ENCODE measurements at places on chromosomes 6 and 20.
A peak's percentile ranks its signal among the peaks of the same experiment; 100 is the strongest.

DNA sequence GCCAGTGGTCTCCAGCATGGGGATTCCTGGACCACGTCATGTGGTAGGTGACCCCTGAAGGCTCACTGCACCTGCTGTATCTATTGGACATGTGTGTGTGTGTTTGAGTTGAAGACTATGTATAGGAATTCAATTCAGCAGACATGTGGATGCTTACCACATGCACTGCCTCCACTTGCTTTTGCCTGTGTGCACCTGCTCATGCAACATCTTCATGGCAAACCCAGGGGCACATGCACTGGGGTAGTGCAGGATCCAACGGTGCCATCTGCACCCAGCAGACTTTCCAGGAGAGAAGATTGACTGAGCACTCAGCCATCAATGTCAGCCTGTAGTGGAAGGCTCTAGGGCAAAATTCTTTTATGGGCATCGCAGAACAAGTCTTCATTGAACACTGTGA lies 299.4 kb downstream of the CDH26 start:
- no peak for DNase-seq

DNA sequence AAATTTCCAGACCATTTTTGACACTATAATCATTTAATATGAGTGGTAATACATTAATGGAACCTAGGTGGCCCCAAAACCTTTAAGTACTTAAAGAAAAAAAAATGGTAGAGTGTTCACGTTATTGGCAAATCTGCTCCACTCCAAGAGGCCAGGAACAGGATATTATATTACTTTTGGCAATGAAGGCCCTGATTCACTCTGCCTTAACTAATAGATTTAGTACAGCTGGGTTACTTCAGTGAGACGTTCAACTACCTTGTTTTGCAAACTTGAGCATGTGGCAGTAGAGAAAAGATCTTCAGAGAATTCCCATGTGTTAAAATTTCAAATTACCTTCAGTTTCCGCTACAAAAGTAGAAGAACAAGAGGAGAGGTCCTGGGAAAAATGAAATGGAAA lies 12.8 kb downstream of the ADNP start:
- no peak for DNase-seq

- DNase-seq, result no peak
Measured at GRCh38 chr20:56187534-56188165, 60.9 kb upstream of the MC3R start.

DNA sequence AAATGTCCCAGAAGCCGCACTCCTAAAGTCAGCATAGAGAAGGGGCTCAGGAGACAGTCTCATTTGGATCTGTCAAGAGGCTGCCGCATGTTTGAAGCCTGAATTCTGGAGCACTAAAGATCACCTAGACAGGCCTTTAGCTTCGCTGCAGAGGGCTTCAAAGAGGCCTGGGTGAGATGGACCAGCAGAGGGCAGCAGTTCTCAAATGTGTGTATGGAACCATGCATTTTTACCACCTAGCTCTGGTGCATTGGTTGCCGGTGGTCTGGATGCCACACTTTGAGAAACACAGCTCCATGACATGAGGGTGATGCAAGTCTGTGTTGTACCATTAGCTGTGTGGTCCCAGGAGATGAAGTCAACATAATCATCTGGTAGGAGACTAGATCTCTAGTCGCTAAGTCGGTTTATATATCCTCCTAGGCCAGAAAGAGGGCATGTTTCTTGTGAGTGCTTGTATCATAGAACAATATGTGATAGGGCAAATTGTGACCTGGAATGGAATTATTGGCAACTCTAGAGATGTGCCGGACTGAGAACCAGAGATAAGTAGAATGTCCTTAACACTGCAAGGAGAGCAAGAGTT lies 64.8 kb downstream of the KIAA0319 start:
- peak; percentile 59 for DNase-seq

DNA sequence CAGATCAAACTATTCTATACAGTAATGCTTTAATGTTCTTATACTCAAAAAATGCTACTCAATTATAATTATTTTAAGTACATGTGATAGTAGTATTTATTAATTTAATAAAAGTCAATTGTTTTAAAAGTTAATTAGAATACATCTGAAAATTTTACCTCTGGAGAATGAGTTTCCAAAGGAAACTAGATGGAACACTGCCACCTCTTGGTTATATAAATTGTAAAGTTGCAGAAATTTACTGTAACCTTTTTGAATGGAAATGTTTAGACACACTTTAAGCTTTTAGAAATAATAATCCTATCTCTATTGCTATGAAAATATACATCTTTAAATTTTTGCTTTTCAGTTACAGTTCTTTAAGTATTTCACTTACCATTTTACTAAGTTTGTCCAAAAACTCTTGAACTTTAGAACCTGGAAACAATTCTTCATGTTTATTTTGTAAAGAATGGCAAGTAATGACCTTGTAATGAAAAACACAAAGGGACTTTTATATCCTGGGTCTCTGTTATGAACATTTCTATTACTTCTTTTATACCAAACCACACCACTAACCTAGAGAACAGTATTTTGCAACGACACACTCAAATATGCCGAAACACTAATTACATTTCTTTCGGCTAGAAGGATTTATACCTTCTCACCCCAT lies 10.9 kb upstream of the BMP5 start:
- no peak for DNase-seq

- no peak for DNase-seq
Measured at GRCh38 chr6:104527761-104528415, 331.8 kb downstream of the HACE1 start.

Data from stimulated activated CD8-positive, alpha-beta memory T cell treated with anti-CD3 and anti-CD28 coated beads, Interleukin-2, amount 100 ng/mL, for 1 hour (primary cell).